ENCODE measurements at places on chromosomes 16 and 17.

DNA sequence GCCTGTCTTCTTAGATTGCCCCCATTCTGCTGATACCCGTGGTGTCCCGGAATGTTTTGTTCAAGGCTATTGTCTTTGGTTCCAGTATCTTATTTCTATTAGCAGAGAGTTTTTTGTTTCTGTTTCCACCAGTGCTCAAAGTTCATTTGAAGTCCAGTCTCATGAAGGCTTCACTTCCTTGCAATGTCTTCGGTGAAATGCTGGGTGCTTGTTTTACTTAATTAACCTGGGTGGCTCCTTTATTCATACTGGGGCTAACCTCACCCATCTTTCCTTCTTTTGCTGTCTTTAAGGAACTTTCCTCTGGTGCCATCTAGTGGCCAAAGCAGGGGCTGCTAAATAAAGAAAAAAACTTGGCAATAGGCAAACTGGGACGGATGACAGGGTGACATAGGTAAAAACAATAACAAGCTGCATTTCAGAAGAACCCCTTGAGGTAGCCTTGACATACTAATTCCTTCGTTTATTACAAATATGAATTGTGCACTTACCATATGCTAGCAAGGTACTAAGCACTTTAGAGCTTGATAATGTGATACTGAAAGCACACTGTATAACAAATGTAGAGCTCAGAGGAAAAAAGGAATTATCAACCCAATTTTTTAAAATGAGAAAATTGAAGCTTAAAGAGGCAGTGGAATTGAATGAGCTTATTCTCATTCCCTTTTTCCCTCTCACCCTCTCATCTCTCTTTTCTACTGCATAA, 2.8 kb upstream of the SMIM36 start:
- DNase-seq: peak; percentile 75

DNA sequence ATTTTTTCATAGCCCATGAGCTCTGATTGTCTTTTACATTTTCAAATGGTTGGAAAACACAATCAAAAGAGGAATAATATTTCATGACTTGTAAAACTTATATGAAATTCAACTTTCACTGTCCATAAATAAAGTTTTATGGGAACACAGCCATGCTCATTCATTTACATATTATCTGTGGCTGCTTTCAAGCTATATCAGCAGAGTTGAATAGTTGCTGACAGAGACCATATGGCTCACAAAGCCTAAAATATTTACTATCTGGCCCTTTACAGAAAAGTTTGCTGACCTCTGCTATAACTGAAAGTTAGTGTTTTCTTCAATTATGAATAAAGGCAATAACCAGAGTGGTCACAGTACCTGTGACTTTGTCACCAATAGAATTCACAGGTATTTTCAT, 128.2 kb upstream of the GNAO1 start:
- no peak for DNase-seq

DNA sequence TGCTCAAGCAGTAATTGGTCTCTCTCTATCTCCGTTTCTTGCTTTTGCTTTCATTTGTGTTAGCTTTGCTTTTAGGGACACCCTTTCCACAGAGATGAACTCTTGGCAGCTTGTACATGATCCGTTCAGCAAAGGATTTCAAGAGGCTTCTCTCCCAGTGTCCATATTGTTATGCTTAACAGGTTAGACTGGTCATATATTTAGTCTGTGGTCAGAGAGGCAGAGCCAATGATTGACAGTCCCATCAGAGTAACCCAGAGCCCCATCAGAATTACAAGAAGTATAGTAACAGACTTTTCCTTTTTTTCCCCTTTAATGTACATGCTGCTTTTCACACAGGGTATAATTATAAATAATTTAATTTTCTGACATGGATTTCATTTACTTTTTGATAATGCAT, 34.4 kb downstream of the GDPD1 start:
- DNase-seq: no peak

DNA sequence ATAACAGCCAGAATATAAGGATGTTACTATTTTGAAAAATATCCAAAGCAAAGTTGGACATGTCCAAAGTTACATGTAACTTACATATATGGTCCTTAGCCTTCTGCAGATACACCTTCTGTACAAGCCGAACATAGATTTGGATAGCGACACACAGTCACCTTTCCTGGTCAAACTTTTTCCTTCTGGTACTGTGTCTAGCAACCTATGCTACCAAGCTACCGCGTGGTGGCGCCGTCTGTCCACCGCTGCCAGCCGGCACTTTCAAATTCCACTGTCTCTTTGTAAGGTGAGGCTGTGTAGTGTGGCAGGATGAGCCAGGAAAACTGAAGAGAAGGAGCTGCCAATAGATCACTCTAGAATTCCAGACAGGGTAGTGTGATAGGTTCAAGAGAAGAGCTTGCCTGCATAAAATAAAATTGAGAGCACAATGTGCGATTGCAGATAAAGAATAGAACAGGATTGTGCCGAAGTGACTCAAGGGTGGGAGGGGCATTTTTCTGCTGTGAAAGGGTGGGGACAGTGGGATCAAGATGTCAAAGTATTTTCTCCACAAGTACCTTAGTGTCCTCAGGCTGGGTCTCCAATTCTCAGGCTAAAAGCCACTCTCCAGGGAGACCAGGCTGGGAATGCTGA, 366.9 kb downstream of the SLC39A11 start:
- peak; percentile 62 for DNase-seq

DNA sequence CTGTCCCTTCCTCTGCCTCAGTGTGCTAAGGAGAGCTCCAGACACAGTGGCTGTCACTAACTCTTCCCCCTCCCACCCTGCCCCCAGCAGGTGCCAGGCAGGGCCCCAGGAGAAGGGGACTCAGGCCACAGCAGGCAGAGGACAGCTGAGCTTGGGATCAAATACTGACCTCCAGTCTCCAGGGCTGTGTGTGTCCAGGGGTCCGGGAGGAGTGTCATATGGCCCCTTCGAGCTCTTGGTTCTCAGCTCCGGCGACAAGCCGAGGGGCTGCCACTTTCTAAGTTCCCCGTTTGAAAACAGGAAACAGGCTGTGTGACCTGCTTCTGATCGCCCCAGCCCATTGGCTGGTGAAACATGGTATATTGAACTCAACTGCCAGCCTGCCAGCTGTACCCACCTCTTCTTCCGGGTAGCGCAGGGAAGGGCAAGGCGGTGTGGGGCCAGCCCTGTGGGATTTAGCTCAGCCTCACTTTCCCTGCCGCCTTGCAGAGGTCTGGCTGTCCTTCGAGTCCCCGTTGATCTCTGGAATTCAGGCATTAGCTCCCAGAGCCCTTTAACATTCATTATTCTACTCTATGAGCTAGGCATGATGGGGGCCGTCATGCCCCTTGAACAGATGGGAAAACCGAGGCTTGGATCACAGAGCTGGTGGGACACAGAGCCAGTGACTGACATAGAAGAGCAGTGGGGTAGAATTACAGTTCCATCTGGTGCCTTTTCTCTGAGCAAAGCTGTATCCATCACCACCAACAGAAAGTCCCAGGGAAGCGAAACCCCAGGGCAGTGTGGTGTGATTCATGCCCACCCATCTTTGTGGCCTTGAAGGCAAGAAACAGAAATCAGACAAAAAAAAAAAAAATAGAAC, at the start of gene SNX20:
Gene SNX20, minus strand, starts transcription at position 292 of the 865 bp plus-strand sequence. CDS start 3,786 bp downstream, outside the sequence.
- DNase-seq: peak; percentile 84

Measured in activated CD4-positive, alpha-beta T cell treated with anti-CD3 and anti-CD28 coated beads, Interleukin-2, amount 50 U/mL, for 16 hours (primary cell).